ENCODE measurements at places on chromosomes 11 and 22.
A peak's percentile ranks its signal among the peaks of the same experiment; 100 is the strongest.

- DNase-seq = no peak
These were observed 67.2 kb upstream of the OLFML1 start for GRCh38 chr11:7418061-7418460.

DNA sequence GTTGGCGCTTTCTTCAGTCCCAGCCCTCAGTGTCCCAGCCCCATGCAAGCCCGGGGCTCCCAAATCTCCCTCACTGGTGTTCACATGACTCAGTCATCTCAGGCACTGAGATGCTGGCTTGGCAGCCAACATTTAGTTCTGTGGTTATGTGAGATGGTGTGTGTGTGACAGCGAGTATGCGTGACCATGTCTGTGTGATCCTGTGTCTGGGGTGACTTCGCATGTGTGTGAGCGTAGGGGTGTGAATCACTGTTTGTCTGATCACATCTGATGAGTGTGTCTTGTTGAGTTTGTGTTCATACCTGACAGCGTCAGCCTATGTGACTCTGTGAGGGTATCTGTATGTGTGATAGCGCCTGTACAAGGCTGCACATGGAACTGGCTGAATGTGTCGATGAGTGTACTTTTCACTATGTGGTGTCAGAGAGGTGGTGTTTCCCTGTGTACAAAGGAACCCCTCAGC lies 16.2 kb downstream of the CREB3L1 start:
- peak; percentile 98 for DNase-seq

DNA sequence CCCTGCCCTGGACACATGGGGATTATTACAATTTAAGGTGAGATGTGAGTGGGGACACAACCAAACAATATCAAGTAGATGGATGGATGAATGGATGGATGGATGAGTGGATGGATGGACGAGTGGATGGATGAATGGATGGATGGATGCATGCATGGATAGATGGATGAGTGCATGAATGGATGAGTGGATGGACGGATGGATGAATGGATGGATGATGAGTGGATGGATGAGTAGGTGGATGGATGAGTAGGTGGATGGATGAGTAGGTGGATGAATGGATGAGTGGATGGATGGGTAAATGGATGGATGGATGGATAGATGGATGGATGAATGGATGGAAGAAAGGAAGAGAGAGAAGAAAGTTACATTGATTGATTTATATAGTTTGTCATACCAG lies 859 bp downstream of the LINC01488 start:
- no peak for DNase-seq

GRCh38 chr22:43998679-43999264 lies 25.3 kb upstream of the PARVB start:
- no peak for DNase-seq
